Cortex of kidney (tissue), 1 donor: ENCODE measurements at places on chromosomes 11 and 22.

DNA sequence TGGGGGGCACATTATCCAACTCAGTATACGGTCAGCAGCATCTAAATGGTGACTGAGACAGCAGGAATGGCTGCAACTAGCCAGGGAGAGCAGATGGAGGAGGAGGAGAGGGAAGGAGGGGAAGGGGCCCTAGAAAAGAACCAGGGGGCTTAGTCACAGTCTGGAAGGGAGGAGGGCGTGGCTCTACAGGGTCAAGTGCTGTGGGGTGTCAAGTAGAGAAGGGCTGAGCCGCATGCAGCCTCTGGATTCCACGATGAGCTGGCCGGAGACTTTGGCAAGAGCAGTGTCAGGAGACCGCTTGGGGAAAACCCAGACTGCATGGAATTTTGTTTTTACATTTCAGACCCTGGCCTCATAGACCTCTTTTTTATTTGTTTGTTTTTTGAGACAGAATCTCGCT, 25.8 kb upstream of the PPFIA1 start:
- DNase-seq: no peak

GRCh38 chr22:30712094-30712493, 17.4 kb downstream of the OSBP2 start:
- DNase-seq: no peak

GRCh38 chr11:109424901-109425300, 2.9 kb downstream of the C11orf87 start:
- DNase-seq: no peak

DNA sequence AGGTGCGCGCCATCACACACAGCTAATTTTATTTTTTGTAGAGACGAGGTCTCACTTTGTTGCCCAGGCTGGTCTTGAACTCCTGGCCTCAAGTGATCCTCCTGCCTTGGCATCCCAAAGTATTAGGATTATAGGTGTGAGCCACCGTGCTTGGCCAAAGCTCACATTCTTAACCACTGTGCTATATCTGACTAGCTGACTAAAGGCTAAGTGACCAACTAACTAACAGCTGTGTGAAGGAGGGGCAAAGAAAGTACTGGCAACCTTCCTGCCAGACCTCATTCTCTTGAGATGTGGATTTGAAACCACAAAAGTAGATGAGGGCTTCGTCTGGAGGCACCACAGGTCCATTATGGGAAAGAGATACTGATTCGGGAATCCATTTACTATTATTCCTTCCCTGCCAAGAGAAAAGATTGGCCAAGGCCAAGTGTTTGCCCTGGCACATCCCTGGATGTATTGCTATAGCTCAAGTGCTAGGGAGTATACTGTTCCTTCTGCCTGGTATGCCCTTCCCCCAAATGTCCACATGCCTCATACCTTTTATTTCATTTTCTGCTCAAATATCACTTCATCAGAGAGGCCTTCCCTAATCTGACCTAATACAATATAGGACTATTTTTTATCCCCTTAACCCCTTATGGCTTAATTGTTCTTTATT, 52.7 kb upstream of the RRM1 start:
- no peak for DNase-seq

DNA sequence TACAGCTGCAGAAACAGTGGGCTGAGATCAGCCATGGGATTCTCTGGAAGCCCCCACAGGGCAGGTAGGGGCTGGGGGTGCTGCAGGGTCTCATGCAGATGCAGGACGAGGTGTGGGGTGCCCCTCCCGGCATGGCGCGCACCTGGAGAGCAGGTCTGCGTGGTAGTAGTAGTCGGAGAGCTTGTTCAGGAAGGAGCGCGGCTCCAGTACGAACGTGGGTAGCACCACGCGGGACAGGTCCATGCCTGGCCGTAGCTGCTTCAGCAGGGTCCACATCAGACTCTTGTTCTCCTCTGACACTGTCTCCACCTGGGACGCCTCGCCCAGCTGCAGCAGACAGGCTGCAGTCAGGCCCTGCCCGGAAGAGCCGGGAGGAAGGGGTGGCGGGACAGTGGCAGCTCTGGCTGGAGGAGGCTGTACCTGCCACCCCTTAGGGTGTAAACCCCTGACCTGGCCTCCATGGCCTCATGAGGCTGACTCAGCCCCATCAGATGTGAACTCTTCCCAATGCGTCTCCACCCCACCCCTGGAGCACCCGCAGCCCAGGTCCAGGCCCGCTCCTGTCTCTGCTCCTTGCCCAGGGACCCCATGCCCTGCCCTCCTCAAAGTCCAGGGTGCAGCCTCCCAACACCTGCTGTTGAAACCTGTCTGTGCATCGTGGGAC, 47.0 kb upstream of the CARS1 start:
- no peak for DNase-seq

- no peak for DNase-seq
These were observed 61.8 kb upstream of the CRTAM start for GRCh38 chr11:122776546-122776945.

DNA sequence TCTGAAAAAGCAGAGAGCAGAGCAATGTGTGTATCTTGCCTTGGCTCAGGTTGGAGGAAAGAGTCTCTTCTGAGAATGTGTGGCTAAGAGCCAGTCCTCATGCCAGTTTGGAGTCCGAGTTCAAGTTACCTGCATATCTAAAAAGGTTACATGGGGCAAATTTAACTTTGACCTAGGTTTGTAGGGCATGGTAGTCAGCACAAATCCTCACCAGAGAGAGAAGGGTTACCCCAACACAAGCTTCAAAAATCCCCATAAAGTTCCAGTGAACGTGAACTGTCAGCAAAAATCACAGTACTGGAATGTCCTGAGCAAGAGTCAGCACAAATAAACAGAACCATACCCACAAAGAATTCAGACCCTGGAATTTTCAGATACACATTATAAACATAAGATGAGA, 13.8 kb downstream of the SDHD start:
- DNase-seq: no peak

- no peak for DNase-seq
These were observed 42.4 kb downstream of the LIF start for GRCh38 chr22:30204015-30204741.

GRCh38 chr11:117513666-117514065, 186.0 kb downstream of the CEP164 start:
- no peak for DNase-seq

GRCh38 chr11:75389276-75389605, 10.1 kb upstream of the RPS3 start:
- no peak for DNase-seq
